ENCODE measurements at places on chromosomes 6 and 20. TPM values are rescaled to one million over a fixed set of nuclear protein-coding genes. Genes with fewer than 3 reads are reported as not detected.

TSBP1 gene
- total RNA-seq, result not detected

MAS1 gene
- not detected for total RNA-seq

DNA sequence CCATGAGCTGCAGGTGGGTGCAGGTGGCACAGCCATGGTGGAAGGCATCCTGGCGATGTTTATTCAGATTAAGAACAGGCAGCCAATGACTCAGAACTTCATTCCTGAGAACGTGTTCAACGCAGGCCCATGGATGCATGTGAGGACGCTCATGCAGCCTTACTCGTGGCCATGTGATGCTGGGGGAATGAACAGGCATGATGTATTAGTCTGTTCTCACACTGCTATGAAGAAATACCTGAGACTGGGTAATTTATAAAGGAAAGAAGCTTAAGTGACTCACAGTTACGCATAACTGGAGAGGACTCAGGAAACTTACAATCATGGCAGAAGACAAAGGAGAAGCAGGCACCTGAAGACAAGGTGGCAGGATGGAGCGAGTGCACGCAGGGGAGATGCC lies 146.6 kb downstream of the RNASET2 start:
- no peak for DNase-seq

TREML1 gene
- 3.0 TPM for total RNA-seq

TCF21 gene
- total RNA-seq, result not detected

GRCh38 chr6:146433881-146434731 lies 109.5 kb upstream of the RAB32 start:
- DNase-seq, result no peak

BHLHE23 gene
- total RNA-seq, result not detected

GRCh38 chr6:8743170-8743745 lies 307.9 kb upstream of the SLC35B3 start:
- no peak for DNase-seq

FAM83C gene
- total RNA-seq, result not detected

VEGFA gene
- 5.6 TPM for total RNA-seq

DNA sequence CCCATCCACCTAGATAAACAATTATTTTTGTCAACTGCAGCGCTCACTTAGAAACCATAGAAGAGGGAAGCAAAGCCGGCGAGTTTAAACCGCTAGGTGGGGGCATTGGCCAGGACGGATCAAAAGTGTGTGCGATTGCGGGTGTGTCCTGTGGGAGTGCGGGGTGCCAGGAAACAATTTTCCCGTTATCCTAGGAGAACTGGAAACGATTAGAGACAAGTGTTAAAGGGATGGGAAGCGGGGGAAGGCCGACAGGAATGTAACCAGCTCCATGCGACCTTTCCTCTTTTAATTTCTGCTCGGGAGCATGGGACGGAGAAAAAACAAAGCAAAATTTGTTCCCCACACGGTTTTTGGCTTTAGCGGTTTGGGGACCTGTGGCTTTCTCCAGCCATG lies 2.8 kb upstream of the HTR1B start:
- no peak for DNase-seq

GRCh38 chr6:3019065-3019464 lies 19.4 kb downstream of the NQO2 start:
- DNase-seq, result no peak

DNA sequence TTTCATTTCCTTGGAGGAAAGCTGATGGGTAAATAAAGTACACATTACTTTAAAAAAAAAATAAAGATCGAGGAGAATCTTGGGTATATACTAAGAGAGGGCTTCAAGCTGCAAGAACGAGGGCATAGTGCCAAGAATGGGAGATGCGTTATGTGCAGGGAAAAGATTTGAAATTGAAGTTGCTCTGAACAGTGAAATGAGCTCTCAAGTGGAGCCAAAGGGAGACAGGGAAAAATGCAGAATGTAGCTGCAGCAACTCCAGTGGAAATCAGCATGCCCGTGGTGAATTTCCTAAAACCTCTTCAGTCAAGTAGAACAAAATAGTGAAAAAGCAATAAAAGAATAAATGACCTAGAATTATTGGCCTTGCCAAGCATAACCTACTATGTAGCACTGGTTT lies 11.4 kb upstream of the COL9A1 start:
- no peak for DNase-seq

MAP3K5 gene
- total RNA-seq, result 40.3 TPM

DNA sequence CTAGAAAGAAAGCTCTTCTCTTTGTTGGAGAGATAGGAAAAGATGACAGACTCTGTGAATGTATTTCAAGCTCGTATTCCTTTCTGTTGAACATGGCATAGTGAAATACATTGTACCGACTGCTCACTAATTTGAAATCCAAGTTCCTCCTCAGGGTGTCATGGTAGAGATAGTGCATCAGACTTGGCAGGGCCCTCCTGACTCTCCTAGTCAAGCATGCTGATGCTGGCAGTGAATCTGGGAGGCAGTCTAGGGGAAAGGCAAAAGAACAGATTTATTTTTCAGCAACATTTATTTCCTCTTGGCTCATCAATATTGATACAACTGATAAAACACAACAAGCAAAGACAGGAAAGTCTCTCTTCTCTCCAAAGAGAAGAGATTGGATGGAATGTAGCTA lies 356.3 kb upstream of the IRAK1BP1 start:
- DNase-seq, result no peak

DNA sequence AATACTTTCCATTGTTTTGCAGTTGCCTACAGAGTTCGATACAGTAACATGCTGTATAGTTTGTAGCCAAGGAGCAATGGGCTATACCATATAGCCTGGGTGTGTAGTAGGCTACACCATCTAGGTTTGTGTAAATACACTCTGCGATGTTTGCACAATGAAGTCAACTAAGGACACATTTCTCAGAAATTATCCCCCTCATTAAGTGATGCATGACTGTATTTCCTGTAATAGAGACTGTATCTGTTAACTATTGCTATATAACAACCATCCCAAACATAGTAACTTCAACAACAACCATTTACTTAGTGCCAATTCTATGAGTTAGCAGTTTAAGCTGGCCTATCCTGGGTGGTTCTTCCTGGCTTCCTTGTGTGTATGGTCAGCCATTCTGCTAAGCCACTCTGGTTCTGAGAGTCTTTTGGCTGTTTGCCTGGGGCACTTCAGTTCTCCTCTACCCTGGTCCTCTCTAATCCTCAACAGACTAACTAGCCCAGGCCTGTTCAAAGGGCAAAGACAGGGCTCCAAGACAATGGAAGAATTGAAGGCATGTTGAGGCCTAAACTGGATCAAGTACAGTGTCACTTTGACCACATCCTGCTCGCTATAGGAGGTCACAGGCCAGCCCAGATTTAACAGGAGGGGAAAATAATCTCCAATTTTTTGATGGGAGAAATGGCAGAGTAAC lies 124.0 kb downstream of the PLCB1 start:
- DNase-seq, result no peak

GRCh38 chr6:134201716-134202115 lies 116.2 kb downstream of the SGK1 start:
- no peak for DNase-seq

OXT gene
- total RNA-seq, result 0.62 TPM

DNA sequence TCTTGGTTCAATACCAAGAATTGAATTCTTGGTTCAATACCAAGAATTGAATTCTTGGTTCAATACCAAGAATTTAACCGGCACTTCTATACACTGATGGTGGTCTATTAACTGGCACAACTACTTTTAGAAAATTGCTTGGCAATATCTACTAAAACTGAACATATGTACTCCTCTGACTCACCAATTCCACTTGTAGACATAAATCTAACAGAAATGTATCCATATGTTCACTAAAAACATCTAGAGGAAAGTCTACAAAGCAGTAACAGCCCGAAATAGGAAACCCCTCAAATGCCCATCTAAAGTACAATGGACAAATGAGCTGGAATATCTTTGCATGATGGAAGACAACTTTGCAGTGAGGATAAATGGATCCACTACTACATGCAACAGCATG lies 71.9 kb downstream of the KIF16B start:
- DNase-seq, result no peak

GRCh38 chr20:4802527-4802926 lies 80.8 kb downstream of the PRND start:
- DNase-seq, result no peak

ZSCAN12 gene
- 2.9 TPM for total RNA-seq

- DNase-seq, result no peak
Observed at GRCh38 chr20:17644451-17644850, 37.6 kb downstream of the RRBP1 start.

MEI4 gene
- not detected for total RNA-seq

EMILIN3 gene
- not detected for total RNA-seq

ZNF165 gene
- 4.7 TPM for total RNA-seq

TSPO2 gene
- total RNA-seq, result not detected

- DNase-seq, result no peak
Observed at GRCh38 chr20:60095456-60095855, 137.2 kb downstream of the CDH26 start.

GRCh38 chr20:24756292-24757025 lies 192.6 kb upstream of the CST7 start:
- DNase-seq, result no peak

TPBG gene
- 2.5 TPM for total RNA-seq

DNA sequence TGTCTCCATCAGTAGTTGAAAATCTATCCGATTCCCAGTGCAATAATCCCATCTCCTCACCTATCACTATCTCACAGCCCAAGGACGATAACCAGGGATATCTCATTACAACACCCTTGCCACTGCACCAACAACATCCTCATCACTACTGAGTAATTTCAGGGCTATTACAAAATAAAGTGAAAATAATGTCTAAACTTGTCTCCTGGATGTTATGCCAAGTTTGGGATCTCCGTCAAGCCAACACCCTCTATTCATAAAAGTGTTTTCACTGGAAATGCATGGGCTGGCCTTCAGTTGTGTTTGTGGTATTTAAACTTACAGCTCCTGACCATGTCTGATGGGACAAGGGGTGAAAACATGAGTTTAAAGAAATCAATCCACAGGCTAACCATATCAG lies 42.0 kb upstream of the STMND1 start:
- DNase-seq, result no peak

DNA sequence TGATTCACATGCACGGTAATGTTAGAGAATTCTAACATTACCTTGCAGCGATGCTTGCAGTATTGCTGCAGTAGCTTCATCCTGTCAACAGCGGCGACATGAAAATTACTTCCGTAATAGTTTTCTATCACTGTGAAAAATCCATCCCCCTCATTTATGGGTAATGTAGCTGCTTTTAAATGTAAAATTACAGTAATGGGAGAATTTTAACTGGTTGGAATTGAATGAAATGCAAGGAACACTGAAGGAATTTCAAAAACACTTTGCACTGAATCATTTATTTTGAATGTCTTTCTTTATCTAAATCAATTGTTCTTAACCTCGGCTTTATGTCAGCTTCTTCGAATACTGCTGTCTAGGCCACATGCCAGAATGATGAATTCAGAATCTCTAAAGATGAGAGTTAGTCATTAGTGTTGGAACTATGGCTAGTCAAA lies 102.4 kb upstream of the HIVEP1 start:
- DNase-seq, result no peak

DNA sequence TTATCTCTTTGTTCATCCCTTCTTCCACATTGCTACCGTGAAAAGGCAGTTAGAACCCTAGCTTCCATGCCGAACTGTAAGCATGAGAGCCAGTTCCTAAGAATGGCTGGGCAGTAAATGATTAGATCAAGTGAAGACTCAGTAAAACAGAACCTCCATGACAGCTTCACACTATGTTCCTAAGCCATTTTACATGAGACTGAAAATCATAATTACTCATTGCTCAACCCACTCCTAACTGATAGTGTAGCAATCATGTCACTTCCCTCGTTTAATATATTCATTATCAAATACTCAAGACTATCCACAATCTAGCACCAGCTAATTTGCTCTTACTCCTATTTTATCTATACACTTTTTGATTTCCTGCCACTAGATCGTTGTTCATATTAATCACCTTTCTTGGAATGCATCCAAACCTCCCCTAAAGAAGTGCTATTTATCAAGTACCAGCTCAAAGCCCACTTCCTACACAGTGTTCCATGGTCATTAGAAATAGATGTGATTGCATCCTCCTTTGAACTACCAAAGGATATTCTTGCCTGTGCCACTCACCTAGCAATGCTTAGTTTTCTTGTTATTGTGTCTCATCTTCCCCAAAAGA lies 6.0 kb downstream of the TMEM30A start:
- no peak for DNase-seq

TMEM170B gene
- total RNA-seq, result 1.3 TPM

GABRR2 gene
- 1.4 TPM for total RNA-seq

DNA sequence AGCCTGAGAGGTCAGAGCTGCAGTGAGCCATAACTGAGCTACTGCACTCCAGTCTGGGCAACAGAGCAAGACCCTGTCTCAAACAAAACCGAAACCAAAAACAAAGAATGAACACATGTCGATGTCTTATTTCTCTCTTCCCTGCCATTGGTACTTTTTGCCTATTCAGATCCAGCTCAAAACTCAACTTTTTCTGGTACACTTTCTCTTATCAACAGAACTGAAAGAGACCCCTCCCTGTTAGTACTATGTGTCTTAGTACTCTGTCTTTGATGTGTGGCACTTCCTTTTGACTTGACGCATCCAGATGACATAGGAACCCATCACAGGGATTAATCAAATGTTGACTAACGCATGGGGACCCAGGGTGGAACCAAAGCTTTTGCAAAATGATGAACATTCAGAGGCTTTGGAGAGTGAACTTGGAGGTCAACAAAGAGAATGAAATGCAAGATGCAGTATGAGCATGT lies 44.8 kb downstream of the AKAP12 start:
- no peak for DNase-seq

DNA sequence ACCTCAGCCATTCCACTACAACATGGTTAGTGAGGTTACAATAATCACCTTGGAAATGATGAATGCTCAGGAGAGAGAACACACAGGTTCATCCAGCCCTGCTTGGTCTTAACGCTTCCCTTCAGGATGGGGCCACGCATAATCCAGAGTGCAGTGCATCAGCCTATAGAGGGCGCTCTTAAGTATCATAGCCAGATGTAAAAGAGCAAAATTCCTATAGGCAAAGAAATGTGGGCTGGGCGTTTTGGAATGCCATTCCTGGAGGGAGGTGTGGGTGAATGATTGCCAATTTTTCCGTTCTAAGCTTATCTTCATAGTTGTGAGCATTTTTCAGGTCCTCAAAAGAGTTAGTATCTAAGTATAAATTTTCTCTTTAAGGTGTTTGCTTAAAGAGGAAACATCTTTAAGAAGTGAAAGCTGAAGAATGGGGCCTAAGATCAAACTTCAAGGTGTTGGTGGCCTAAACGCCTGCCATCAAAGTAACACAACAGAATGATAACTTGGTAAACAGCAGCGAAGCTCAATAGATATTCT lies 1.8 kb downstream of the RIPOR2 start:
- peak; percentile 33 for DNase-seq

DNA sequence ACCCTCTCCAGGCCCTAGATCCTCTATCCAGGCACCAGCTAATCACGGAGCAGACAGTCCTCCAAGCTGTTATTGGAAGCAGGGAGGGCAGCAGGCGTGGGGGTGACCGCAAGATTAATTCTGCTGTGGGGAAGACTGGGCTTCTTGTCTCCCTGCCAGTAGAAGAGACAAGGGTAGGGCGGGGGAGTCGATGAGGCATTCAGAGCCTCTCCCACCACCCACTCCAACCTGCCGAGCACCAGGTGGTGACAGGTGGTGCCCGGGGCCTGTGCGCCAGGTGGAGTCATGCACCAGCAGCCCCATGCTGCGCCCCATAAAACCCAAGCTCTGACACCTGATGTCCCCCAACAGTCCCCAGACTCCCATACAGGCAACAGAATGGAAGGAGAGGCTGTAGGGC lies 89.6 kb downstream of the CDH22 start:
- no peak for DNase-seq

AKAP7 gene
- total RNA-seq, result 3.9 TPM
